ENCODE measurements at places on chromosomes 7 and 10.

GRCh38 chr10:34407324-34407805, 407.7 kb downstream of the PARD3 start:
- DNase-seq, result no peak

- no peak for DNase-seq
Observed at GRCh38 chr10:97336446-97336845, 1.9 kb upstream of the FRAT2 start.

DNA sequence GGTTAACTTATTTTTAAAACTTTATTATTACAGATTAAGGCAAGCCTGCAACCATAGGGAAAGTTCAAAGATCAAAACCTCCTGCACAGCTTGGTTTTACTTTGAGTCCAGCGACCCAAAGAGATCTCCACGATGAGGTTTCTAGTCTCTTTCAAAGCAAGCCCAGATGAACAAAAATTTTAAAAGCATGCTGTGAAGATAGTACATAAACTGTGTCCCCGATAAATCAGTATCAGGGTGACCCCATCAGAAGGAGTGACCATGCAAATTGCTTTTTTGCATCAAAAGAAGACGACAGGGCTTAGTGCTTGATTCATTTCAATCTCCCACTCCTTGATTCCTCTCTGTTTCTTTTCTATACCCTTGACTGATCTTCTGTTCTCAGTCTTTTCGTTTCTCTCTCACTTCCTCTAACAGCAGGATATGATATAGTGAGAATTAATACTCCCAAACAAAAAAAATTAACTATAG, 16.0 kb upstream of the DNTT start:
- no peak for DNase-seq

DNA sequence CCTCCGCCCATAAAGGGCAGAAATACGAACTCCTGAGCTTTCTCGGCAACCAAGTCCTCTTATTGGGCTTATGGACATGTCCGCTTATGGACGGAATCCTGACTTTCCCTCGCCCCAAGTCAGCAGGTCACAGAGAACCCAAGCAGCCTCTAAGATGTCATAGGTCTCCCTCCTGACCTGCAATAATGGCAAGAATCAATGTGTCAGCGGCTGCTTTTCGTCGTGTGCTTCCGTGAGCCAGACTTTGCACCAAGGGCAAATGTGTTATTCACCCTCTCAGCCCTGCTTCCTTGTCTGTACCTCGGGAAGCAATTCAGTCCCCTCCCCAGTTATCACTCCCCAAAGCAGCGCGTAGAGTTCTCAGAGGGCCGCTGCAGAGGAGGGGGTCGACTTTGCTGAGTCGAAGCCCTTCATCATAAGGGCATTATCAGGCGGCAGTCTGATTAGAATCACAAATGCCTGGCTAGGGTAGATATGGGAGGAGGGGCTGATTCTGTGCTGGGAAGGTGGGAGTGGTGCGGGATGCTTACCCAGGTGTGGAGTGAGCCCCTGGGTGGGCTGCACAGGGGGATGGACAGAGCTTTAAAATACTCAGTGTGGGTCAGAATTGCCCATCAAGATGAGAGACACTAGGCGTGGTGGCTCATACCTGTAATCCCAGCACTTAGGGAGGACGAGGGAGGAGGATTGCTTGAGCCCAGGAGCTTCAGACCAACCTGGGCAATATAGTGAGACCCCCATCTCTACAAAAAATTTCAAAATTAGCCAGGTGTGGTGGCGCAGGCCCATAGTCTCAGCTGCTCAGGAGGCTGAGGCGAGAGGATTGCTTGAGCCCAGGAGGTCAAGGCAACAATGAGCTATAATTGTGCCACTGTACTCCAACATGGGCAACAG, 36.0 kb downstream of the COL26A1 start:
- DNase-seq, result no peak

DNA sequence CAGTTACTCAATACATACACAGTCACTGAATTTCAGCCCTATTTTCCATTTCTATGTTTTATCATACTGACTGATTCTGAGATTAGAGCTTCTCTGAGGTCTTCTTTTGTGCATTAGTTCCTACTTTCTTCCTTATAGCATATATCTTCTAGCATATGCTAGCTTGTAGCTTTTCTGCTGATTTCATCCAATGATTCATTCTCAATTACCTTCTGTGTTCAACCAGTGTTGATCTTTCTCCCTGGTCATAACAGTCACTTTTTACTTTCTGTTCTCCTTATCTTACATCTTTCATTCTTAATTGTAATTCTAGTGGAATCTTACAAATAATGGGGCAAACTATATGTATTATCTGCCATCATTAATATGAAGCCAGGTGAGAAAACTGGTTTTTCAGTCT, 159.5 kb upstream of the HGF start:
- DNase-seq, result no peak

GRCh38 chr7:30681331-30681797, 892 bp downstream of the CRHR2 start:
- no peak for DNase-seq

DNA sequence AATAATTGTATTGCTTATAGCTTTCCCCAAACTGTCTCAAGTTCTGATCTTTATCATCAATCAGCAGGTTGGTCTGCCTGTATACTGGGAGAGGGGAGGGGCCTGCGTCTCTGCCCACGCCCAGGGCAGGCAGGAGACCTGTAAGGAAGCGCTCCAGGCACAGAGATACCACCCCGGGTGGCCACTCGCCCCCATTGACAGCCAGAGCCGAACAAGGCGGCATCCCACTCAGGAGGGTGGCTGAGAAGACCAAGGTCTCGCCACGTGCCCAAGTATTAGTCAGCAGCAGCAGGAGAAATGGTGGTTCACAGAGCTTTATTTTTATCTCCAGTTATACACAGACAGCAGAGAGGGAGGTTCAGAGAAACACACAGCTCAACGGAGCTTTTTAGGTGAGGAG, 7.2 kb downstream of the STK32C start:
- no peak for DNase-seq

- no peak for DNase-seq
Observed at GRCh38 chr10:103451831-103452505, at the start of gene CALHM2. TSS of gene CALHM2 (minus strand) at chr10:103452370. CDS start at chr10:103449941, 2,429 bp downstream.

DNA sequence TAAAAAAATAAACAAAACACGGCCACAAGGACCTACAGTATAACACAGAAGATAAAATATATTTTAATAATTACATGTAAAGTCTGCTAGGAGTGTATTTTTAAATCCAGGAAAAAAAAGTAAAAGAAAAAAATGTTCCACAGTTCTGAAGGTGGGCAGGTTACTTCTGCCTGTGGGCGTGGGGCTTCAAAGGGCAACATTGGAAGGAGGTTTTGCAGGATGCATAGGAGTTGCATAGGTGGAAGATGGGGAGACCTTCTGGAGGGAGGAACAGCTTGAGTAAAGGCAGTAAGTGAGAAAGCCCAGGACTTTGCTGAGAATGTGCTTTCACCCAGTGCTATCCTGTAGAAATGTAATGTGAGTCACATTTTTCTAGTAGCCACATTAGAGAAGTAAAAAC, 37.5 kb upstream of the PLXNA4 start:
- no peak for DNase-seq

DNA sequence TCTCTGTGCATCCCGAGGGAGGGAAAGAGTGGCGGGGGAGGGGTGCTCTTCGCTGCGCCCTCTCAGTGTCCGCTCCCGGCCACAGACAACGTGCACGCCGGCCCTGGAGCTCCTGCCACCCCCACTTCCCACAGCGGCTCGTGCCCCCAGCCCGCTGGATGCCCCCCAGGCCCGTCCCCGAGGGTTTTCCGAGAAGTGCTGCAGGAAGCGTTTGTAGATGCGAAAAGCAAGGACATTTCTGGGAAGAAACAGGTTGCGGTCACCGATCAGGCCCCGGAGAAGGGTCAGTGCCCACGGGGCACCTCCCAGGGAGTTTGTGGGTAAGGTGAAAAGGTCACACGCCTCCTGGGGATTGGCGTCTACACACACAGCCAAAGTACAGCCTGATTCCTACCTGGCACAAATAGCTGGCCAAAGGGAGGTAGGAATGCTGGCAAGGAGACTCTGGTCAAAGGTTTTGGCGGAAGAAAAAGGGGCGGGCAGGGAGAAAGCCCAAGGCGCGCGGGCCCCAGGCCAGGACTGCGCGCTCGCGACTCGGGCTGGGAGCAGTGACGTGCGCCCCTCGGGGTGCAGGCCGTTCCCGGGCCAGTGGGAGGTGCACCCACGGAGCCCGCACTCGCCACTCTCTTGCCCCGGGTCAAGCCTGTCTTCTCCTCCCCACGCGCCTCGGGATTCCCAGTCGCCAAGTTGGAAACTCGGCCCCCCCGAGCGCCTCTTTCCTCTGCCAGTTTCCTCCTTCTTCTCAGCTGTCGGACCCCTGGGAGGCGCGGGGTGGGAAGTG, 1.5 kb upstream of the NRP1 start:
- DNase-seq, result no peak

- no peak for DNase-seq
Observed at GRCh38 chr7:146115851-146116520, 615 bp upstream of the CNTNAP2 start.

DNA sequence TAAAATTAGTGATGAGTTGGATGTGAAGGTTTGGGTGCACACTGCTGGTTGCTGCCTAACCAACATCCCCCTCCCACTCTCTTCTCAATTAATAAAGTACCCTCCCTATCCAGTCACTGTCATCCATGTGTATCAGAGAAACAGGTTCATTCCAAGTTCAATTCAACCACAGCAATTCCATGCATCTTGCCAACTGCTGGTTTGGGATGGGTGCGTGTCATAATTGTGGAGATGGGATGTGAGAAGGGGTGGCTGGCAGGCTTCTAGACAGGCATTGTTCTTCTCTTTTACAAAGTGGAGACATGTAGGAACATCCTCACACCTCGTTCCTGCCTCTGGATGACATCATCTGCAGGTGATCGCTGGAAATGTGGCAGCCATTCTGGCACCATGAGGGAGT, 7.5 kb upstream of the CNPY1 start:
- no peak for DNase-seq

DNA sequence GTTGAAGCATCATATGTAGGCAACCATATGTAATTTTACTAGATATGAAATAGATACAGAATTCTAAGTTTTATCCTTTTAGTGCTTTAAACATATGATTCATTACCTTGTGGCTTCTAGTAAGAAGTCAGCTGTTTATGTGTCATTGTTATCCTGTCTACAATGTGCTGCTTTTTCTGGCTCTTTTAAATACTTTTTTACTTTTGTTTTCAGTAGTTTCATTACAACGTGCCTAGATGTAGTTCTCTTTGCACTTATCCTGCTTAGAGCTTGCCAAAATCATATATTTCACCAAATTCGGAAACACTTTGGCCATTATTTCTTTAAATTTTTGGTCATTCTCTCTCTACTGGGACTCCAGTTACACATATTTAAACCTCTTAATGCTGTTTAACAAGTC, 26.4 kb downstream of the YAE1 start:
- no peak for DNase-seq

- DNase-seq, result no peak
Observed at GRCh38 chr7:124152859-124153692, 120.2 kb upstream of the TMEM229A start.

- peak; percentile 51 for DNase-seq
Observed at GRCh38 chr7:87152897-87153641, 816 bp downstream of the DMTF1 start.

DNA sequence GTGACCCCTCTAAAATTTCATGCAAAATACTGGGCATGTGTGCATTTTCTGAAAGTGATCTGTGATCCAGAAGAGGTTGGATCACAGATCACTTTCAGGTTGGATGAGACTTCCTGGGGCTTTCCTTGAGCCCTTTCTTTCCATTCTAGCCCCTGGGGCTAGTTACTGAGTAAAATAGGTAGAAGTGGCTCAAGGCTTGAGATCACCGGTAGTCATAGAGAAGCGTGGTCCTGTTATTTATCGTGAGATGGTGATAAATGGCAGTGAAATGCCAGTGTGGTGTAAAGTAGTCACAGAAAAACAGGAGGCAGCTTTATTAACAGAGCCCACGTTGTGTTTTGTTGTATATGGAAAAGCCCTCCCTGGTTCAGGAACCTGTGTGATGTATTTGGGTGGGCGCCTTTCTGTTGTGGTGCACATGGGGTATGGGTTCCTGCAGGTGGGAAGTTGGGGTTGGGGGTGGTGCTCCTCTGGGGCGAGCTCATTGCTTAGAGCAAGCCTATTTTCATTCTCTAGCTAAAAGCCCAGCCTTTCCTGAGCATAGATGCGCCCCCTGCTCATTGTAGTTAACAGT, 34.0 kb upstream of the SH2D4B start:
- no peak for DNase-seq

GRCh38 chr7:2624293-2624886, 7.4 kb upstream of the TTYH3 start:
- DNase-seq, result no peak

GRCh38 chr7:51446356-51446755, 129.7 kb upstream of the COBL start:
- DNase-seq, result no peak

DNA sequence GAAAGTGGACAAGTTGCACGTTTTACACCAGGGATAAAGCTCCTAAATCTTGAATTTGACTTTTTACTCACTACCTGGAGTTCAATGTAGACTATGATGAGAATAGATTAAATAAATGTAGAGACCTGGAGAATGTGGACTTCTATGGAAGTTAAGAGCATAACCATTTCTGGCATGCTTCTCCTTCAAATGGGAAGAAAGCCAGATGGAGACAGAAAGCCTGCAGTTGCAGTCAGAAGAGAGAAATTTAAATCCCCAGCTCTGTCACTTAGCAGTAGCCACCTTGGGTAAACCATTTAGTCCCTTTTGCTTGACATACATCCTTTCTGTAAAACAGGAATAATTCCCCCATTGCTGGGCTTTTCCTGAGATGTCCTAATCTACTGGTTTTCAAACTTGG, 355.3 kb upstream of the AUTS2 start:
- DNase-seq, result no peak
